ENCODE measurements at places on chromosomes 5 and 9.
A peak's percentile ranks its signal among the peaks of the same experiment; 100 is the strongest.

GRCh38 chr9:3906437-3907213 lies 380.8 kb upstream of the RFX3 start:
- DNase-seq: no peak

DNA sequence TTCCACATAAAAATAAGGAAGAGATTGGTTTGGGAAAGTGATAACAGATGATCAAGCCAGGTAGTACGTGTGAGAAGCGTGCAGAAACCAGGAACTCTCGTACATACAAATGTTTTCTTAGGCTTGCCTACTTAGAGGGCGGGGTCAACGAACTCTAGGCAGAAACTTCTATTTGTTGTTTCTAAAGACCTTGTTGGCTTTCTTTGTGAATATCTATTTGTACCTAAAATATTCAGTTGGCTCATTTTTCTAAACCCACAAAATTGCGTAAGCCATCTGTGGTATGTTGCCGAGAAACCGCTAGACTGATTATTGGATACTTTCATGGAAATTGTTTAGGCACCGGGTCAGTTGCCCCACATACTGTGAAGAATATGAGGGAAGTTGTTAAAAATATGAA lies 458.5 kb downstream of the MAT2B start:
- DNase-seq: no peak

DNA sequence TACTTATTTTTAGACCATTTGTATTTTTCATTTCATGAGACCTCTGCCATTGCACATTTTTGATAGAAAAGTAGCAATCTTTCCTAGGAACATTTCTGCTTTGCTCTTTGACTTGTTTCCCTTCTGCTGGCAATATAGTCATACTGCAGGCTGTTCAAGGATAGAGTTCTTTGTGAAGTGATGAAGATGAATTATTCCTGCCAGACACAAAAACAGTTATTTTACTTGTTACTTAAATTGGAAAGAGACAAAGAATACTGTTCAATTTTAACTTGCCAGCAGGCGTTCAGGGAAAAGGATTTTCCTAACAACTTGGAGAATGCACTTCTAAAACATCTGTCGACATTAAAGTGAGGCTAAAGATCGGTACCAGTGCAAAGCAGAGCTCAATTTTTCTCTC lies 251.7 kb upstream of the ACTBL2 start:
- no peak for DNase-seq

DNA sequence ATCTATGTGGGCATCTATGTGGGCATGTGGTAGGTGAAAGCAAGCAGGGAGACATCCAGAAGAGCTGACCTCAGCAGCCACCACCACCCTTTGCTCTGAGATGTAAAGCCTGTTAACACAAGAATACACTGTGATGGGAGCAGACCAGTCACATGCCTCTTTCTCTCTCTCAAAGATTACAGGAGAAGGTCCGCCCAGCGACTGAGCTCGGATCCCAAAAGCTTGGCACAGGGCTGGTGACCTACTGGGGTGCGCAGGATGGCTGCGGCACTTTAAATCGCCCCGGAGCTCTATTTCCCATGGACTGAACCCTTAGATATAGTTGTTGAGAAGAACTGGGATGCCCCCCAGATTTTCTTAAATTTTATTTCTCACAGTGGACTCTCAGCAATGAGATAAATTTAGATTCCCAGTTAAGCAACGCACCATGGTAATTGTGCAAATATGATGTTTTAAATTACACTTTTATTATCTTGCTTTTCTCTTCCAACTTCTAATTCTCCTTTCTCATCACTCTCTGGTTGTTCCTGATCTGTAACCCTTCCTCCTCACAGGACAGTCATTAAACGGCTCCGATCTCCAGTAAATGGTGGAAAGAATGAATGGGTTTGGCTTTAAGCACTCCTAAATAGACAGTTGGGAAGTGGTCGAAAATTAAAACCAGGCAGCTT lies 37.7 kb upstream of the ICE1 start:
- DNase-seq: no peak

- DNase-seq: no peak
Observed at GRCh38 chr9:29006628-29007027, 1433.3 kb upstream of the C9orf72 start.

DNA sequence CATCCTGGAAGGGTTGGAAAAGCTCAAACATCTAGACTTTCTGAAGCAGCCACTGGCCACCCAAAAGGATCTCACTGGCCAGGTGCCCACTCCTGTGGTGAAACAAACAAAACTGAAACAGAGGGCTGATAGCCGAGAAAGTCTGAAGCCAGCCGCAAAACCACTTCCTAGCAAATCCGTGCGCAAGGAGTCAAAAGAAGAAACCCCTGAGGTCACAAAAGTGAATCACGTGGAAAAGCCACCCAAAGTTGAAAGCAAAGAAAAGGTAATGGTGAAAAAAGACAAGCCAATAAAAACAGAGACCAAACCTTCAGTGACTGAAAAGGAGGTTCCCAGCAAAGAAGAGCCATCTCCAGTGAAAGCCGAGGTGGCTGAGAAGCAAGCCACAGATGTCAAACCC lies 87.6 kb downstream of the MAP1B start:
- DNase-seq: no peak

DNA sequence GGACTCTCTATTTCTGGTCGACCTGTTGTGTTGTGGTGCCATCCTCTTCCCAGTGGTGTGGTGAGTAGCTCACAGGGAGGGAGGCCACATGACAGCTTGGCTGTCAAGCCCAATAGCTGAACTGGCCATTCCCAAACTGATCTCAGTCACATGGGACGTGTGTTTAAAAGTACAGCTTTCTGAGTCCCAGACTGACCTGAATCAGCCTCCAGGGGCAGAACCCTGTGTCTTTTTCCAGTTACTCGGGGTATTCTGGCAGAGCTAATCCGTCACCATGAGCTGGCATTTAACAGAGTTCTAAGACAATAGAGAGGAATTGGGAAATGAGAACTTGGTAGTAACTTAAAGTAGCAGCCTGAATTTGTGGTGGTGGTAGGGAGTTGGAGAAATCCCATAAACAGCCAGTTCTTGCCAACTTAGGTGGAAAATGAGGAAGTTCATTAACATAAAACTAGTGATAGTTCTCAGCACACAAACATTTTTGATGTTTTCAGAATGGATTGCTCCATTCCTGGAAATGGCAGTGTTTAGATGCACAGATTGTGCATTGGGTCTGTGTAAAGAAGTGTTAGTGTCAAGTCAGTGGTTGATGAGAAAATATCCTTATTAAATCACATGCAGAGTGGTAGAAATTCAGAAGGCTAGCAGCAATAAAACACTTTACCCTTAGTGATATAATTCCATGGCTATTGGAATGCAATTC lies 50.9 kb downstream of the GPR107 start:
- no peak for DNase-seq

DNA sequence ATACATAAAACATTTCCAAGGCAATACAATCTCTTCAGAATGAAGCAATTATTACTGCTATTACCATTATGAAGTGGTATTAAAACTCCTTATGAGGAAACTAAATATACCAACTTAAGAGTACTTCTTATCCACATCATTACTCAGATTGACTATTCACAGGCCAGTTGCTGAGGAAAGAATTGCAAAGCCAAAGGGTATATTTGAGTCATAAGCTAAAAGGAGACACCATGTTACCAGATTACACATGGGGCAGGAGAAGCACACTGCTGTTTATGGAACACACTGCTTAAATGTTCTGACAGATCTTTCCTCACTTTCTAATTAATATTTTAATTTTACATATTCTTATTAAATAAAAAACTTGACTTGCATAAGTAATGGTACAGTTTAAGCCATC lies 1726.4 kb upstream of the NUDT12 start:
- no peak for DNase-seq

DNA sequence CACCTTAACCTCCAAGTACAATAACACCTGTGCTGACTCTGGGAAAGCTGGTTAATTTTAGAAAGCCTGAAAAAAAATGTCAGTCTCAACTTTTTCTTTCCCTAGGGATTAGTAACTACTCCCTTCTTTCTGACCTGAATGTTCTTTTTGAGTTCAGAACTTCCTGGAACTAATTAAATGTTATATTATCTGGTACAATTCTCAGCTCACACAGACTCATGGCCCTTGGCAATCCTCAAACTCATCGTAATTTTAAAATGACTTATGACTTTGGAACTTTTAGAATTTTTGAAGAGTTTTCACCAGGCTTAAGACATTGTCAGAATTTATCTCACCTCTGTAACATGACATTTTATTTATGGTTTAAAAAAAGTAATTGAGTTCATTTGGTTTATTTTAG lies 315.0 kb downstream of the FER start:
- no peak for DNase-seq

DNA sequence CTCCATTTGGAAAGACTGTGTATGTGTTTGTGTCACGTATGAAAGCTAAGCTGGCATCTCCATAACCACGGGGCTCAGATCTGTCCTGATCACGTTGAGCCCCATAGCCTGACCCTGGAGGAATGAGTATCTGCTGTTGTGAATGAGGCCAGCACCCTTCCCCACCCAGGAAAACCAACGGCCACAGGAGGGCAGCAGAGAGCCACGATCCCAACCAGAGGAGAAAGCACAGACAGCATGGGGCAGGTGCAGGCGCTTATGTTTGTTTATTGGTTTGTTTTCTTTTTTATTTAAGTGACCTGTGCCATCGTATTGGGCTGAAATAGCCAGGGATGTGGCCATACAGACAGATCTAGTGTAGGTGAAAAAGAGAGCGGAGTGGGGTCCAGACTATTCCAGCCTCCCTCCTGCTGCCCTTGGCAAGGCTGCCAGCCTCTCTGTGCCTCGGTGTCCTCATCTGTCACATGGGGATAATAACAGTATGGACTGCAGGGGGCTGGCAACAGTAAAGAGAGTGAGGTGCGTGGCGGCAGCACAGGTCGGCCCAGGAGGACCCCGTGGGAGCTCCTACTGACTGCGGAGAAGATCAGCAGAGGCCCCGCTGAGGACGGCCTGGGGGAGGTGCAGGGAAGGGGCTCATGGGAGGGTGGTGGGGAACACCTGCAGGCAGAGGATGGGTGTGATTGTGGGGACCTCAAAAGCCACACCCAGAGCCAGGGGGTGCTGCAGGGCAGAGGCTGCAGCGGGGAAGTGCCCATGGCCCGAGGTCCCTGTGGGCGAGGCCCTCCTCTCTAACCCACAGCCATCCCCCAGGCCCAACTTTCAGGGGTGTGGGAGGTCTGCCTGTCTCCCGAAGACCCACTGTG lies 12.1 kb downstream of the OR2V2 start:
- peak; percentile 89 for DNase-seq

DNA sequence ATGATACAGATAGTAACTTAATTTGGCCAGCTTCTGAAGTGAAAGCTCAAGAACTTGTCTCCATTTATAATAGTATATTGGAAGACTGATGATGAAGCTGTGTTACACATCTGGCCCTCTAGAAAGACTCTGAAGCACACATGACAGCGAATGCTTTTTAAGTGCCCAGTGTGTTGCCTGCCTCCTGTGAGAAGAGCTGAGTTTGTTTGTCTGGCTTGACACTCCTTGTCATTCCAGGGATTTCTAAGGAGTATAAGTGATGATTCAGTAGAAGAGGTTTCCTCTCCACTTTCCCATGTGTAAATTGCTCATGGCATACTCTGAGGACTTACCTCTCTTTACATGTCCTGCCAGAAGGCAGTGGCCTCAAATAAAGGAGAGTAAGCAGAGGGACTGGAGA lies 30.4 kb upstream of the LRRTM2 start:
- no peak for DNase-seq

Measured in activated CD8-positive, alpha-beta memory T cell treated with anti-CD3 and anti-CD28 coated beads for 1 hour (primary cell).